T-helper 1 cell (primary cell): ENCODE measurements at places on chromosomes 12 and 14.

DNA sequence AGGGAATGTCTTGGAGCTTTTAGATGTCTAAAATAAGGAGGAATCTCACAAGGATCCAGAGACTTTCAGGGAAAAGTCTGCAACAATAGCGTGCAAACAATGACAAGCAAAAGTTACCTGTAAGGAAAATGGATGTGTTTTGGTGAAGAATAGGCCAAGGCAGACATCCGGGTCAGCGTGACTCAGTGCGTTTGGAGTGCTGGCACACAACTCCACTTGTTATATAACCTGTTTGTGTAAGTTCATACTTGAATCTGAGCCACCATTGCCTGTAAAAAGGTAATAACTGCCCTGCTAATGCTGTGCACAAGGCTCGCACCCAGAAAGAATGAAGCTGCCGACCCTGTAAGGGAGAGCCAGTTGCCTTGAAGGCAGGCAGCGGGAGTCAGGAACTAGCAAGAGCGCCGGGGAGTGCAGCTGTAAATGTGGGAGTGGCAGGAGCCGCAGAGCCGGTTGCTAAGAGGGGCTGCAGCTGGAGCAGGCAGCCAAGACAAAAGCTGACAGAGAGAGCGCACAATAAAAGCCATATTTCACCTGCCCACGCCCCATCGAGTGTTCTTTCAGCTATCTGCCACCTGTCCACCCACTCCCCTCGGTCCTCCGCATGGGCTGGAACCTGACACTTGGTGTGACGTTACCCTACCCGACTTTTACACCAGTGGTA is 638.5 kb upstream of the MIS18BP1 start:
- DNase-seq, result no peak

GRCh38 chr12:84911271-84912197 is 1.1 kb downstream of the SLC6A15 start:
- DNase-seq, result no peak

DNA sequence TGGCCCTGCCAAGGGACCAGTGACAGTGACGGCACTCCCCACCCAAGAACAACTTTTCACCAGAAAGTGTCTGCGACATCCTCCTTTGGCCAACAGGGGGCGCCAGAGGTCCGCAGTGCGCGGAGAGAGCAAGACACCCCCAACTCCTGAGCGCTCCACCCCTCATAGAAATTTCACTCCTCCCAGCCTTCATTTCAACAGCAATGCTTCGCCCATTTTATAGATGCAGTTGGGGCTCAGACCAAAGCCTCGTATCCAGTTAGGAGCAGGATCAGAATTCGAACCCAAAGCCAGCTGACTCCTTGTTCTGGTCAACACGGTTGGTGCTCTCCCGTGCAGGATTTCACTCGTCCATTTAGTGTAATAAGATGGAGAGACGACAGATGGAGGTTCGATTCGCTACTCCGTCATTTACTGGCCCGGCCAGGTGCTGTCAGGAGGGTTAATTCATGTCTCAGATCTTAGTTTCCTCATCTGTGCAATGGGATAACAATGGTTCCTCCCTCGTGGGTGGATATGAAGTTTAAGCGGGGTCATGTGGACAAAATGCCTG is 2.4 kb upstream of the POP5 start:
- peak; percentile 67 for DNase-seq

GRCh38 chr12:26426652-26427051 is 231.3 kb downstream of the SSPN start:
- no peak for DNase-seq

DNA sequence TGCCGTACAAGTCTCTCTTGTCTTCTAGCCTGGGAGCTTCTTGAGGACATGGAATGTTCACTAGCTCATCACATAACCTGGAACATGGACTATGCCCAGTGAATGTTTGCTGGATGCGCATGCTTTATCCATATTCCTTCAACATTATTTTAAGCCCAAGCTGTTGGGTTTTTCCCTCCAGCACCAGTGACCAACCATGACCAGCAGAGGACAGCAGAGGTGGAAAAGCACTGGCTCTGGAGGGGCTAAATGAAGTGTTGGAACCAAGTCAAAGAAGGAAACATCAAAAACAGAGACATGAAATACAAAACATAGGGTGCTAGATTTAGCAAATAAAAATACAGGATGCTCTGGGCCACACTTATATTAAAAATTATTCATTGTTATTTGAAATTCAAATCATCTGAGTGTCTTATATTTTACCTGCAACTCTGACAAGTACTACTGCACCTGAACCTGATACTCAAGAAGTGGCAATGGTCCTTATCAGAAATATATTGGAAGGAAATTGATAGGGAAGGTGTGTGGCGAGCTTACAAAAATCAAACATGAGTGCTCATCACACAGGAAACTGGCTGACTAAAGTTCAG is 23.1 kb upstream of the HELB start:
- DNase-seq, result peak; percentile 55
